Astrocyte of the cerebellum (primary cell): ENCODE measurements at places on chromosomes 13 and 19.
A peak's percentile ranks its signal among the peaks of the same experiment; 100 is the strongest.

- DNase-seq: no peak
Observed at GRCh38 chr13:40355126-40355724, 311.2 kb downstream of the FOXO1 start.

- DNase-seq: no peak
Observed at GRCh38 chr13:22599156-22599555, 581.6 kb upstream of the SGCG start.

DNA sequence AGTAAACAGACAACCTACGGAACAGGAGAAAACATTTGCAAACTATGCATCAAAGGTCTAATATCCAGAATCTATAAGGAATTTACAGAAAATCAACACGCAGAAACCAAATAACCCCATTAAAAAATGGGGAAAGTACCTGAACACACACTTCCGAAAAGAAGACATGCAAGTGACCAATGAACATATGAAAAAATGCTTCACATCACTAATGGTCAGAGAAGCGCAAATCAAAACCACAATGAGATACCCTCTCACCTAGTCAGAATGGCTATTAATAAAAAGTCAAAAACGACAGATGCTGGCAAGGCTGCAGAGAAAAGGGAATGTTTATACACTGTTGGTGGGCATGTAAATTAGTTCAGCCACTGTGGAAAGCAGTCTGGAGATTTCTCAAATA, 29.5 kb downstream of the SLC25A15 start:
- DNase-seq: no peak

GRCh38 chr13:52070929-52071523, 46.5 kb downstream of the UTP14C start:
- DNase-seq: no peak

- no peak for DNase-seq
Observed at GRCh38 chr19:6849876-6850275, 37.5 kb upstream of the ADGRE1 start.

- peak; percentile 59 for DNase-seq
Observed at GRCh38 chr13:95834134-95834765, 157.3 kb downstream of the DNAJC3 start.

DNA sequence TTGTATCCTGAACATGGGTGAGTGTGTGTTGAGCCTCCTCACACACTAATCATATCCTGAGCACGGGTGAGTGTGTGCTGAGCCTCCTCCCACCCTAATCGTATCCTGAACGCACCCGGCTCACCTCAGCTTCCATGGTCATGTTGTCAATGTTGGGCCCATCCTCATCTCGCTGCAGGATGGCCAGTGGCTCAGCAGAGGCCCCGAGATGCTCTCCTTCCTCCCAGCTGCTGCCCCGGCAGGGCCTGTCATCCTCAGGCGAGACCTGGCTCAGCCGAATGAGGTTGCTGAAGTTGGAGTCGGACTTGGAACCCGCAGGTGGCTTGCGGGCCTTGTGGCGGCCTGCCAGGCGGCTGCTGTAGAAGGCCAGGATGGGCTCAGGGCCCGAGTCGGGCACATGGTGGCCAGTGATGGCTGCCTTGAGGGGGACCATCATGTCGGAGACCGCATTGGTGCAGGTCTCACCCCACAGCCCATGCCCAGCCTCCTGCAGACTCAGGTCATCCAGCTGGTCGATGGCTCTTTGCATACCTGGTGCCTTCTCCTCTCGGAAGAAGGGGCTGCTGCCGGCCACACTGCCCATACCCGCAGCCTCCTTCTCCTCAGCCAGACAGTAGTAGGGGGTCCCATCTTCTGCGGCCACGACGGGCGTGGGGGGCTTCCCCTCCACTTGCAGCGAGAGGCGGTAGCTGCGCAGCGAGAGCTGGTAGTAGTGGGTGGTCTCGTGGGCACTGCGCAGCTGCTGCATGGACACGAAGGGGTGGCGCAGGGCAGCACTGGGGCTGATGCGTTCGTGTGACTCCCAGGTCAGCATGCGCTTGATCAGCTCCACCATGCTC, 9.6 kb downstream of the HIPK4 start:
- DNase-seq: no peak

- peak; percentile 90 for DNase-seq
Observed at GRCh38 chr13:43522788-43523187, 264.0 kb downstream of the ENOX1 start.

GRCh38 chr19:7366701-7367420, 18.1 kb downstream of the ARHGEF18 start:
- DNase-seq: no peak

DNA sequence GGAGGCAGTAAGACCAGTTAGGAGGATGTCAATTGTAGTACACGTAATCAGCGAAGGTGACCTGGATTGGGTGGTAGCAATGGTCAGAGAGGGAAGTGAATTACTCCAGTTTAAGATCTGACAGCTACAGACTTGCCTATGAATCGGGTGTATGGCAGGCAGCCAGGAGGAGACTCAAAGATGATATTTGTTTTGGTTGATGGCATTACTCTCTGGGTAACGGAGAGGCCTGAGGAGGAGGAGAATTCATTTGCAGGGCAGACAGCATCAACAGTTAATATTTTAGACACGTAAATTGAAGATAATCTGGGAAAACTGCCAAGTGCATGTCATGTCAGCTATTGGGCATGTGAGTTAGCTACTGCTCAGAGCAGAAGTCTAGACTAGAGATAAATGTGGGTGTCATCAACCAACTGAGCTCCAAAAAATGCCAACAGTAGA, 109.2 kb downstream of the SGCG start:
- no peak for DNase-seq

DNA sequence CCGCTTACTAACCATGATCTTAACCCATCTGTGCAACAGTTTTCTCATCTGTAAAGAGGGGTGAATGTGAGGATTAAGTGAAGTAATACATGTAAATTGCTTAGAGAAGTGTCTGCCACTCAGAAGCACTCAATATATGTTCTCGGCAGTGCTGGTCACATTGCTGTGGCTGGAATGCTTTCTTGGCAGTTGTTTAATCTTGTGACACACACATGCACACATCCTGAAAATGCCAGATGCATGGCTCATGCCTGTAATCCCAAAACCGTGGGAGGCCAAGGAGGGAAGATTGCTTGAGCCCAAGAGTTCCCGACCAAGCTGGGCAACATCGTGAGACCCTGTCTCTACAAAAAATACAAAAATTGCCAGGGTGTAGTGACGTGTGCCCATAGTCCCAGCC, 4.9 kb upstream of the DMKN start:
- peak; percentile 73 for DNase-seq

- peak; percentile 74 for DNase-seq
Observed at GRCh38 chr13:72290962-72291681, 424.1 kb upstream of the DACH1 start.

DNA sequence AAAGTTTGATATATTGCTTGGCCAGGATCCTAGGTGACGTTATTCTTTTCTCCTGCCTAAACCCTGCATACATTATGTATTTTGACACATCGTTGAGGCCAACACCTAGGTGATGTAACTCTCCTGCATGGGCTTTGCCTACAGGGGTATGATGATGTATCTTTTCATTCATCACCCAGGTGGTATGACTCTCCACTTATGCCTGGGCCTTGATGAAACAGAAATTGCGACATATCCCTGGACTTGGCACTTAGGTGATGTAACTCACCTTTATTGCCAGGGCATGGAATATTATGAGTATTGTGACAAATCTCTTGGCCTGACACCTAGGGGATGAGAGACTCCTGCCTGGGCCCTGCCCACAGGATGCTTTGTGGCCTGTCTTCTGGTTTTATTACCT, 18.5 kb upstream of the ZNF681 start:
- DNase-seq: no peak

DNA sequence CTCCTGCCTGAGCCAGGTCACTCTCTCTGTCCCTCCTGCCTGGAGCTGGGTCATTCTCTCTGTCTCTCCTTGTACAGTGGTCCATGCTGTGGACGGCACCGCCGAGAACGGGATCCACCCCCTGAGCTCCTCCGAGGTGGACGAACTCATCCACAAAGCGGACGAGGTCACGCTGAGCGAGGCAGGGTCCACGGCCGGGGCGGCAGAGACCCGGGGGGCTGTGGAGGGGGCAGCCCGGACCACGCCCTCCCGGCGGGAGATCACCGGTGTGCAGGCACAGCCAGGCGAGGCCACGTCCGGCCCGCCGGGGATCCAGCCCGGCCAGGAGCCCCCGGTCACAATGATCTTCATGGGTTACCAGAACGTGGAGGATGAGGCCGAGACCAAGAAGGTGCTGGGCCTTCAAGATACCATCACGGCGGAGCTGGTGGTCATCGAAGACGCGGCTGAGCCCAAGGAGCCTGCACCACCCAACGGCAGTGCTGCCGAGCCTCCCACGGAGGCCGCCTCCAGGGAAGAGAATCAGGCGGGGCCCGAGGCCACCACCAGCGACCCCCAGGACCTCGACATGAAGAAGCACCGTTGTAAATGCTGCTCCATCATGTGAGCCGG, 4.6 kb upstream of the MISP start:
- DNase-seq: no peak

DNA sequence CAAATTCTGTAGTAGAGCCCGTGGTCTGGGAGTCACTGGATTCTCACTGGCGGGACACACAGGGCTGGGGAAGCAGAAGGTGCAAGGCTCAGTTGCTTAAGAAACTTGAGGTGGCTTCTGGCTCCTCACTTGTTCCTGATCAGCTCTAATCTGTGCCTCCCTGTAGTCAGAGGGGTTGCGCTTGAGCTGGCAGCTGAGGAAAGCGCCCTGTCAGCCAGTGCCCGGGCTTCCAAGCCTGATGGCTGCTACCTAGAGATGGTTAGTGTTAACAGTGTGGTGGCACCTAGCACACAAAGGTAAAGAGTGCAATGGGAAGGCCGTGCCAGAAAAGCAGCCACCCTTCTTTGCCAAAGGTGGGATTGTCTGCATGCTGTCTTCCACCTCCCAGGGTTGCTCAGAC, 8.8 kb downstream of the HNRNPM start:
- no peak for DNase-seq

DNA sequence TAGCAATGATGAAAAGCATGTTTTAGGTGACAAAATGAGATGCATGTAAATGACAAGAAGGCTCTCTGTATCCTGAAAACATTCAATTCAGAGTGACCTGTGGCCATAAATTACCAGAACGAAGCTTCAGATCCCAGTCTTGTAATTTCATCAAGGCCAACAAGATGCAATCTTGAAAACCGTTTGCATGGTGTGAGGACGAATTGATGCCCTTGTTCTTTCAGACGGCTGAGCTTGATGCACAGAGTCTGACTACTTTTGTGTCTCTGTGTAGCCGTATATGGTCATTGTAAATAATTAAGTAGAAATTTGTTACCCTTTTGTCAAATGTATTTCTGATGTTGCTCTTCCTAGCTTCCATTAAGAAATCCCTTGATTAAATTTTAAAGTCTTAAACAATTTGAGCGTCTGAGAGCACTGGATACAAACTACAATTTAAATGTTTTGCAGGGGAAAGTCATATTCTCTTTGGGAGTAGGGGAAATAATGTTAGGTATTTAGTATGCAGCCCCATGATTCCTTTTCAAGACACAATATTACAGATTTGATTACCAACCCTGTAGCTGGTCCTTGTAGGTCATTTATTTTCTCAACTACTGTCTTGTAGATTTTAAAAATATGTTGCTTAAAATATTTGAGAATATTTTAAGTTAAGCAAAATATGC, 125.8 kb upstream of the PCDH9 start:
- DNase-seq: no peak

DNA sequence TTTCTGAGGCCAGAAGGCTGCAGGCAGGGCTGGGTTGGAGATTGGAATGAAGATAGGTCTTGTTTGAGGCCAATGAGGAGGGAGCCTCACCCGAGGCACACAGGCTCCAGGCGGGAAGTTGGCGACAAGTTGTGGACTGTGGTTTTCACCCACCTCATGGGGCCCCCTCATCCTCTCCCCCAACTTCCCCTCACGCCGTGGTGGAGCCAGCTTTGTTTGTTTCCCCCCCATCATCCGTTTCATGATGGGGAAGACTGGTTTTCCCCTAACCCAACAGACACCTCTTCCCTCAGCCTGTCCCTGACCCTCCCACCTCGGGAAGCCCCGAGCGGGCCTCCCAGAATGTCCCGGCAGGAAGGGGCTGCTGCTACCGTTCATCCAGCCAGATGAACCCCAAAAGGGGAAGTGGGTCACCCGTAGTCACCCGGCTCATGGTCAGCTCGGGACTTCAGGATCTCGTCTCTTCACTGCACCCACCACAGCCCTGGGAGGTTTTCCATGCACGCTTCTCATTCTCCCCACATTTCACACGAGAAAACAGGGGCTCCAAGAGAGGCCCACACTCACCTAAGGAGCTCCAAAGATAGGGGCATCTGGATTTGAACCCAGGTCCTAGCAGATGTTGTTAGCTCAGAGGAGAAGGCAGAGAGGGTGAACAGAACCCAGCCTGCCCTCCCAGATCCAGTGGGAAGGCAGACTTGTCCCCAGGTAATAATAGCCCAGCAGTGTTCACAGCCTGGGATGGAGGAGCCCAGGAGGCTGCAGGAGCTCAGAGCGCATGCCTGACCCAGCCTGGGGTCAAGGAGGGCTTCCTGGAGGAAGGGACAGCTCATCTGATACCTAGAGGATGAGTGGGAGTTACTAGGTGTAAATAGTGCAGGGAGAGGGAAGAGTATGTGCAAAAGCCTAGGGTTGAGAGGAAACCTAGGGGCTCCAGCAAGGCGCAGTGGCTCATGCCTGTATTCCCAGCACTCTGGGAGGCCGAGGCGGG, 23.5 kb downstream of the CEACAM16 start:
- no peak for DNase-seq

GRCh38 chr19:46209472-46209871, 20.1 kb upstream of the IGFL1 start:
- no peak for DNase-seq

DNA sequence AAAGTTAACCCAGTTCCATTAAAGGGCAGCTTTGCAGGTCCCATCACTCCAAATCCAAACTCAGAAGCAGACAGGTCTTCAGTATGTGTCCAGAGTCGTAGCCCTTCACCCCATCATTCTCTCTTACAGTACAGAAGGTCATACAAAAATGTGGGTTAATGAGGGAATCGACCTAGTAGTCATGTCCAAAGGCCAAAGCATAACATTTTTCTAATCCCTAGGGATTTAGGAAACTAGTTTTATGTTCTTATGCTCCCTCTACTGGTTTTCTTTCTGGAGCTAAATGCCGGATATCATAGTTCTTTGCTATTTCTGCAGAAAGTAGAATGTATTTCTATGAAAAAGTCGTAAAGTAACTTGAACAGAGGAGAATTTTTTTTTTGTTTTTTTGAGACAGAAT, 72.2 kb downstream of the DHRS12 start:
- DNase-seq: peak; percentile 22

GRCh38 chr13:100565286-100565685, 23.3 kb downstream of the GGACT start:
- DNase-seq: no peak

GRCh38 chr13:100184095-100184494, 95.2 kb downstream of the PCCA start:
- DNase-seq: no peak

DNA sequence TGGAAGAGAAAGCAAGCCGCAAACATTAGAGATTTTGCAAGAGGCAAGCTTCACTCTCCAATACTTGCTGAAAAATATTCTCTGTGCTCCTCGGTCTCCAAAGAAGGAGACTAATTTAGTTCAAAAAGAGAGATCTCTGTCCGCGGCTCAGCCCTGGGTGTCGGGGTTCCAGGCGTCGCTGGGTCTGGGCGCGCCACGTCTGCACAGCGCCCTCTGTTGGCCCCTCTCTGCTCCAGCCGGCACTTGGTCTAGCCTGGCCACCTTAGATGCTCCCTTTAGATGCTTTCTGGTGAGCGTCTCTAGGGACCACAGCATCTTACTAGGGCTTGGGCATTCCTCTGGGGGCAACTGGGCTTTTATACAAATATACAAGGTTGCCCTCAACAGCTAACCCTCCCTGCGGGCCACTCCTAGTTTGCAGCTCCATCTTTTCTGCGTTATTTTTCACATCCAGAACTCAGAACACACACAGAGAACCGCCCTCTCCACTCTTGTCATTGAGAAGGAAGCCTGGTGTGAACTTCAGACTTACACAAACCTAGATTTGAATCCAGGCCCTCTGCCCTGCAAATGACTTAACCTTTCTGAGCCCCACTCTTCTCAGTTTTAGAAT, 78.3 kb downstream of the CYSLTR2 start:
- DNase-seq: no peak
